ENCODE measurements at places on chromosomes 13 and 19.

GRCh38 chr13:59459972-59460371 is 703.8 kb downstream of the DIAPH3 start:
- no peak for DNase-seq

DNA sequence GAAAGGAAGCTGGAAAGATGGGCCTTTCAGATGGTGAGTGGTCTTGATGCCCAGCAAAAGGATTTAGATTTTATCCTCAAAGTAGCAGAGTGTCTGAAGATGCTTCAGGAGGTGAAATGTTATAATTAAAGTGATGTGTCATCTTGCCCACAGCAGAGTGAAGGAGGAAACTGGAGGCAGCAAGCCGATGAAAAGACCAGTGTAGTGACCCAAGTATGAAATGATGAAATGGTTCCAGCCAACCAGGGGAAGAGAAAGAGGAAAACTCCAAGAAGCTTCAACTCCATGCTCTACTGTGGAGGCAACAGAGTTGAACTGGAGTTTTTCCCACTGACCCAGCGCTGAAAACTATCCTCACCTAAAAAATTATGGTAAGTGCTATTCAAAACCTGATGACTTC is 66.7 kb downstream of the FOXO1 start:
- no peak for DNase-seq

GRCh38 chr13:92719868-92720267 is 506.7 kb upstream of the GPC6 start:
- DNase-seq: no peak

GRCh38 chr19:33299051-33299688 is 3.2 kb downstream of the CEBPA start:
- peak; percentile 16 for DNase-seq

GRCh38 chr19:55306712-55307111 is 18.4 kb downstream of the TMEM150B start:
- DNase-seq: no peak

GRCh38 chr13:43374621-43375020 is 351.2 kb downstream of the DNAJC15 start:
- DNase-seq: no peak

- DNase-seq: no peak
Observed at GRCh38 chr19:40555978-40556689, 20.5 kb upstream of the SHKBP1 start.

GRCh38 chr13:111589992-111590391 is 269.6 kb downstream of the TEX29 start:
- DNase-seq: no peak

DNA sequence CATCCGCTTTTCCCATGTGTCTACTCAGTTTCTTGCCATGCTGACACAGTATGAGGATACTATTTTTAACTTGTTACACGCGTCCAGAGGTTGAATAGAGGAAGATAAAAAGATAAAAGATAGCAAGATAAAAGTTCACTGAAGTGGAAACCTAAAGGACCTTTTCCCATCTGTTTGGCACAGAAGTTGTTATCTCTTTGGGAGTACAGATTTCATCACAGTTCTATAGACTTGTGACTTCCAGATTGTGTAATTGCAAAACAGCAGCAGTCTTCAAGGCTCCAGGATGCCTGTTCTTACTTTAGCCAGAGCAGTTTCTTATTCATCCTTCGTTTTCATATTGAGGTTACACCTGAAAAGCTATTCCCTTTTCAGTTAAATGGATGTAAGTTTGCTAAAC is 369.2 kb downstream of the GPC5 start:
- DNase-seq: no peak

- DNase-seq: no peak
Observed at GRCh38 chr13:26599403-26599802, 41.9 kb downstream of the WASF3 start.

DNA sequence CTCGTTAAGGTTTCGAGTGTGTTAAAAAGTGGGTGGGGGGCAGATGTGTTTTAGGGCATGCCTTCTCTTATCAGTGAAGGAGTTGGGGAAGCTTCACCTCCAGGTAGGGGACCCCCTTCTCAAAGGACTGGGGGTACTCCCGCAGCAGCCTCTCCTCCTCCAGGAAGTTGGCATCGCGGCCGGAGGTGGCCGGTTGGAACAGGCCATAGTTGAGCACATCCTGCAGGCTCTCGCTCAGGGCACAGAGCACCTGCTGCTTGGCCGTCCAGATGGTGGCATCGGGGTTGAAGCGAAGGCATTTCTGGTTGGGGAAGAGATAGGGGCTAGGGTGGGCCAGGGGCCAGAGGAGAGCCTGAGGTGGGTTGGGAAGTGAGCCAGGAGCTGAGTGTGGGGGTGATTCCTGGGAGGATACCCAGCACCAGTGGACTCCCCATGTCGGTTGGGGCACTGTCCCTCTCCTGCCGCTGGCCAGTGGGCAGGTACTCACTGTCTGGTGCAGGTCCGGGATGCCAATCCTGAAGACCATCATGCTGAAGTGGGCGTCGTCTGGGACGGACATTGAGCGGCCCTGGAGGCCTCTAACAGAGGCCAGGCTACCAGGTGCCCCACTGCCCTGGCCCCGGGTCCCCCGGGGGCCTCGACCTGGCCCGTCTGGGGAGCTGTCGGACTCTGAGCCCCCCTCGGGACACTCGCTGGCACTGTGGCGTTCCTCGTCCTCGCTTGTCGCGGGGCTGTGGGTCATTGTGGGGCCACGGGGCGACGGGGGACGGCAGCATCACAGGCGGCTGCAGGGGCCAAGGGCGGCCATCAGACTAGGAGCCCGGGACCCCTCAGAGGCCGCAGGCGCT is 3.2 kb downstream of the SHANK1 start:
- no peak for DNase-seq

DNA sequence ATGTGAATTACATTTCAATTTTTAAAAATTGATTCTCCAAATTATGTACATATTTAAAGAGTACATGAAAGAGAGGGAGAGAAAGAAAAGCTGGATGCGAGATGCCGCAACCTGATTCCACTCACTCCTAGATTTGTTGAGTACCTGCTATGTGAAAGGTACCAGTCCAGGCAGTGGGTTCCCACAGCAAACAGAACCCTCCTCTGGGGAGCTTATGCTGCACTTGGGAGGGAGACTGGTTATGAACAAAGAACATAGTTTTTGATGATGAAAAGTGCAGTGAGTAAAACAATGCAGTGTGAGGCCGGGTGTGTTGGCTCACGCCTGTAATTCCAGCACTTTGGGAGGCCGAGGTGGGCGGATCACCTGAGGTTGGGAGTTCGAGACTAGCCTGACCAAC is 43.4 kb downstream of the ACTN4 start:
- DNase-seq: no peak

- no peak for DNase-seq
Observed at GRCh38 chr19:37959665-37960114, 52.7 kb downstream of the SIPA1L3 start.

- DNase-seq: no peak
Observed at GRCh38 chr19:46392252-46392801, 21.0 kb downstream of the CCDC8 start.

GRCh38 chr19:54473892-54474372 is 836 bp upstream of the CDC42EP5 start:
- DNase-seq: no peak

GRCh38 chr13:44155422-44156293 is 218.0 kb upstream of the SERP2 start:
- DNase-seq: no peak

DNA sequence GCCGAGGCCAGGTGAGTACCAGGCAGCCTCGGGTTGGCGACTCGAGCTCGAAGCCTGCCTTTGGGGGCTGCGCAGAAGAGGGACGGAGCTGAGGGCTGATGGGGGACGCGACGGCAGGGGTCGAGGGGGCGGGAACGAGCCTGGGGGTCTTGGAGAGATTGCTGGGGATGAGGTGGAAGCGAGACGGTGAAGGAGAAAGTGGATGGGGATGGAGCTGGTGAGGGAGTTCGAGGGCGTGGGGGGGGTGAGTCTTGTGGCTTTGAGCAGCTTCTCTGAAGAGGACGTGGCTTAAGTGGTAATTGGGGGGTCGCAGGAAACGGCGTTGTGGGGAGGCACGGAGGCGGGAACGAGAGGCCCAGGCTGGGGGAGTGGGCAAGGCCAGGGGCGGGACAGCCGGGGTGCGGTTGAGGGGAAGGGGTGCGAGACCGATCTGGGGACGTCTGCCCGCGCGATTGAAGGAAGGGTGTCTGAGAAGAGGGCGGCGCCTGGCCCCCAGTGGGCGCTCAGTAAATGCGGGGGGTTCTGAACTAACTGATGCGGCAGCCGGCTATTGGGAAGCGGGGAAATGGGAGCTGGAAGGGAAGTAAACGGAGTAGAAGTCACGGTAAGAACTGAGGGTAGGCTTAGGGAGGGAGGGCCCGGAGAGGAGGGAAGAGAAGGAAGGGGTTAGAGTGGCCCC is 426 bp downstream of the MYO9B start:
- peak; percentile 73 for DNase-seq

- no peak for DNase-seq
Observed at GRCh38 chr13:81140675-81141074, 799.7 kb upstream of the SPRY2 start.

DNA sequence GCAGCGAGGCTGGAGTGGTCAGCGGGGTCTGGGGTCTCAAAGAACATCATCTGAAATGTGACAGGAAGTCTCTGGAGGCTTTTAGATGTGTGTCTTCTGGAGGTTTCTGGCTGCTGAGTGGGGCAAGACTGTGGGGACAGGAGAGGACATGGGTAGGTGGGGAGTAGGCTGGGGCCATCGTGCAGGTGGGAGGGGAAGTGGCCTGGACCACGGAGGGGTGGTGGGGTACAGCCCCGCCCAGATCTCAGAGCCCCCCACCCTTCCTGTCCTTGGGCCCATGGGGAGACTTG is 6.2 kb downstream of the AP1M1 start:
- DNase-seq: no peak

- DNase-seq: peak; percentile 57
Observed at GRCh38 chr19:14561847-14562351, 10.0 kb downstream of the NDUFB7 start.

- DNase-seq: no peak
Observed at GRCh38 chr19:8421484-8422461, 8.7 kb downstream of the MARCHF2 start.

GRCh38 chr19:17863520-17864182 is 3.9 kb downstream of the RPL18A start:
- DNase-seq: no peak

- DNase-seq: no peak
Observed at GRCh38 chr13:21071924-21072323, 10.5 kb upstream of the LATS2 start.

DNA sequence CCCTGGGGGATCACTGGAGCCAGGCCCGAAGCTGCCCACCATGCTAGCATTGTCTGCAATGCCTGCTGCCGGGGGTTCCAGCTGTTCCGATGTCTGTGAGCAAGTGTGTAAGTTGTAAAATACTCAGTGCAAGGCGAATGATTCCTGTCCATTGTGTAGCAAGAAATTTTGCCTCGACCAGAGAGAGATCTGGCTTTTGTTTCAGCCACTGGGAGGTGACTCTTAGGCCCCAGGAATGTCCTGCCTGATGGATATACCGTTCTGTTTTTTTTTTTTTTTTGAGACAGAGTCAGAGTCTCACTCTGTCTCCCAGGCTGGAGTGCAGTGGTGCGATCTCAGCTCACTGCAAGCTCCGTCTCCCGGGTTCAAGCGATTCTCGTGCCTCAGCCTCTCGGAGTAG is 7.3 kb upstream of the GADD45B start:
- no peak for DNase-seq

GRCh38 chr13:87356314-87356713 is 314.9 kb upstream of the SLITRK5 start:
- no peak for DNase-seq

DNA sequence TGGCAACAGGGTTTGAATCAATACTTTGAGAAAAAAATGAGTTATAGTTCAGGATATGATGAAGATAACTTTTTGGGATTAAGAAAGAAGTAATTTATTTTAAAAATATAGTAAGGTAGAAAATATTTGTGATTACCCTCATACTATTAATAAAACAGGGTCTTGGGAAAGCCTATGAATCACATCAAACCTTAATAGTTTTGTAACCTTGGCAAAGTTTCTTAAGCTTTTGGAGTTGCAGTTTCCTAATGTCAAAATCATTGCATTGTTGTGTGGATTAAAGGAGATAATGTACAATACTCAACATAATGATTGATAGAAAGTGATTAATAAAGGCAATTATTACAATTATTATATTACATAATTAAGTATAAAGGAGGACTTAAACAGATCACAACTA is 149.0 kb downstream of the LMO7 start:
- no peak for DNase-seq

DNA sequence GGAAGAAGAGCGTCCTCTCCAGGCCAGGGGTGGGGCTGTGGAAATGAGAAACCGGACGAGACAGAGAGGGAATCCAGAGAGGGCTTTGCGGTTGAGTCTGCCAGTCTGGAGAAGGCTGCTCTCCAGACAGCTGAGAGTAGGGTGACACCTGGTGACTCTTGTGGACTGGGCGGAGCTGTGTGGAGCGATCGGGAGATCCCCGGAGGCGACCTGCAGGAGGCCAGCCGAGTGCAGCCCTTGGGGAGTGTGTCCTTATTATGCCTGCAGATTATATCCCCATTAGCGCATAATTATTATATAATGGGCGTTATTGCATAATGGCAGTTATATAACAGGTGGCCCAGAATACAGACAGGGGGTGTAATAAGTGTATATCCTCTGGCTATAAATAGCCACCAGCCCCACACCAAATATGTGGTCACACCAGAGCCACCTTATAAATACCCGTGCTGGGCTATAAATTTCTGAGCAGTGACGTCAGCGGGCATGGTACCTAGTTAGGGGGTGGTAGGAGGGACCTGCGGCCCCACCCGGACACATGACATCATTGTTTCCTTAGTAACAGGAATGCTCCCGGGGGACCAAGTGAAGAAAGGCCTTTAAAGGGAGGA is 41.2 kb downstream of the NFIX start:
- DNase-seq: no peak

DNA sequence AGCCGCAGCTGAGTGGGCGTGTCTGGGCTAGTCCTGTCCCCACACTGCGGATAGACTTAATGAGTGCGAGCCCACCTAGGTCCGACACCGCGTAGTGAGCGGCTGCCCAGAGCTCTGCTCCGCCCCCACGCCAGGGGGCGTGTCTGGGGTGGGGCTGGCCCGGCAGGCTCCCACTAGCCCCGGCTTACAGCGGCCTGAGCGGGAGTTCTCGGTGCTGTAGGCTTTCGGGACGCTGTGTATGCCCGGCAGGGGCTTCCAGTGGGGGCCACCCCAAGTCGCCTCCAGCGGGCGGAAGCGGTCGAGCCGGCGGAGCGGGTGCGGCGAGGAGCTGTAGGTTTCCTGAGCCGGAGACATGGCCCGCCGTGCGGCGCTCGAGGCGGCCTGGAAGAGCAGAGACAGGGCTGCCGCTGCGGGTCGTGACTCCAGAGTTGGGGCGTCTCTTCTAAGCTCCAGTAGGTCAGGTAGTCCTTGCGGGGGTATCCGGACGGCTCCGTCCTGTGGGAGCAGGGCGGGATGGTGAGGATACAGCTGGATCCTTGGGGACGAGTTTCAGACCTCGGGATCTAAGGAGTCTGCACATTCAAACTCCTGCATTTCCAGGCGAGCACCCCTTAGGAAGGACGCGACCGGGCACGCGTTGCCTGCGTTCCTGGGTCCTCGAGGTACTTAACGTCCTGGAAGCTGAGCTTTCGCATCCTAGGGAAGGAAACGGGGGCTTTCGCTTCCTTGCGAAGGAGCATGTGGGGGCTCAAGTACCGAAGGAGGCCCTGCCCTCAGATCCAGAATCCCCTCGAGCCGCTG is 1.2 kb downstream of the CGB7 start:
- DNase-seq: peak; percentile 35
